ENCODE measurements at places on chromosomes 1 and 21.
A peak's percentile ranks its signal among the peaks of the same experiment; 100 is the strongest.

- DNase-seq: no peak
Observed at GRCh38 chr1:164781972-164782371, 223.0 kb downstream of the PBX1 start.

DNA sequence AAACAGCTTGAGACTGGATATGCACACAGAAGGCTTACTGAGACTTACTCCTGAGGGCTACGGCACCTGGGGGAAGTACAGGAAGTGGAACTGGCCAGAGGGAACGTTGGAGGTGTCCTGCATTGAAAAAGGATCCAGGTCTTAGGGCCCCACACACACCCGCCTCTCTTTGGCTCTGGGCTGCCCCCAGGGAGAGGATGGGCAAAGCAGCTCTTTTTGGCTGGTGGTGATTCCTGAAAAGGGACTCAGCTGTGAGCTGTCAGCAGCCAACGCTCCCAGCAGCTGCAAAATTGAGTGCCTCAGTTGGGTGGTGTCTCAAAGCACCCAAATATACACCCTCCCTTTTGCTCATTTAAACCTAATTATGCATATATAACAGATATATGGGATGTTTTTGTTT lies 213.2 kb downstream of the TNR start:
- no peak for DNase-seq

- DNase-seq: no peak
Observed at GRCh38 chr1:52907068-52907811, 14.3 kb downstream of the ECHDC2 start.

GRCh38 chr1:47257224-47257623 lies 25.2 kb upstream of the TAL1 start:
- no peak for DNase-seq

DNA sequence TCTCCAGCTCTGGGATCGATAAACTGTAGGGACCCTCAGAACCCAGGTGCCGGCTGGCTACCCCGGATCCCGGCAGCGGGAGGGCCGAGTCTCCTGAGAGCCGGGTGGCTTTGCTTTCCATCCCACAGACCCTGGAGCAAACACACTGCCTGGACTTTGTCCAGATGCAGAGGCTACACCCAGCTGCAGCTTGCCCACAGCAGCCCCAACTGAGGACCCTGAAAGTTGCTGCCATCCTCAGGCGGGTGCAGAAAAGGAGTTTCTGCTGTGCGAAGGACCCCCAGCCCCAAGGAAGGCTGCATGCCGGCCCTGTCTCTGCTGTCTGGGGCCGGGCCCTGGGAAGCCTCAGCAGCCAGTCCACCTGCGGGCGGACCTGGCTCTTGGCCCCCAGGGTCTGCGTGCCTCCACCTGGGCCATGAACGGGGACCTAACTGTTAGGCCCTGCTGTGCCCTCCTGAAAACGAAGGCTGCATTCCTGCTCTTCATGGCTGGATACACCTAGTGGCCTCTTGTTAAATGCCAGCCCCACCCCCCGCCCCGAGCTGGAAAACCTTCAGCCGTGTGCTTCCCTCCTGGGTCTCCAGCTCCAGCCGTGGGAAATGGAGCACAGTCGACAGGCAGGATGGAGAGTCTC lies 97.5 kb upstream of the ARHGEF16 start:
- no peak for DNase-seq

GRCh38 chr1:21865943-21866706 lies 54.1 kb downstream of the LDLRAD2 start:
- no peak for DNase-seq

DNA sequence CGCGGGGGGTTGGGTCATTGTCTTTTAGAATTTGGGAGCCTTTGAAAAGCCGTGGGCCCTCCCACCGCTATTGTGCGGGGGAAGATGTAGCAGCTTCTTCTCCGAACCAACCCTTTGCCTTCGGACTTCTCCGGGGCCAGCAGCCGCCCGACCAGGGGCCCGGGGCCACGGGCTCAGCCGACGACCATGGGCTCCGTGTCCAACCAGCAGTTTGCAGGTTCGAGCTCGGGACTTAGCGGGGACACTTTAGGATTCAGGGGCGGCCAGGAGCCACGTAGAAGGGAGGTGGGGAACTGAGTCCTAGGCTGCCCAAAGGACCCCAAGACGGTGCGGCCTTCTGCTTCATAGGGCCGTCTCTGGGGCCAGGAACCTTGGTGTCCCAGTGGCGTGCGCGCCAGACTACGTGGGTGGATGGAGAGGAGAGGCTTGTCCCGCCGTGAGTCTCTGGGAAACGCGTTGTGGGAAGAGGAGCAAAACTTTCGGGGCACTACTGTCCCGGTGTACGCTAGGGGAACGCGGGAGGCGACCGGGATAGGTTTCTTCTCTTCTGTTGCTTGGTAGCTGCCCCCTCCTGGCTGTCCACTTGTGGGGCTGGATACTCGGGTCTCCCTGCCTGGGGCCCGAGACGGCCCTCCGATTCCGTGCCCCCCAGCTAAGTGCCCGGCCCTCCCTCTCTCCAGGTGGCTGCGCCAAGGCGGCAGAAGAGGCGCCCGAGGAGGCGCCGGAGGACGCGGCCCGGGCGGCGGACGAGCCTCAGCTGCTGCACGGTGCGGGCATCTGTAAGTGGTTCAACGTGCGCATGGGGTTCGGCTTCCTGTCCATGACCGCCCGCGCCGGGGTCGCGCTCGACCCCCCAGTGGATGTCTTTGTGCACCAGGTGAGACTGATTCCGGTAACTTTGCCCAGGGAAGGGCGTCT lies at the start of gene LIN28A:
LIN28A (plus strand) TSS at position 112 of the 918 bp plus-strand sequence; CDS start at position 187, 75 bp downstream.
- DNase-seq: no peak

DNA sequence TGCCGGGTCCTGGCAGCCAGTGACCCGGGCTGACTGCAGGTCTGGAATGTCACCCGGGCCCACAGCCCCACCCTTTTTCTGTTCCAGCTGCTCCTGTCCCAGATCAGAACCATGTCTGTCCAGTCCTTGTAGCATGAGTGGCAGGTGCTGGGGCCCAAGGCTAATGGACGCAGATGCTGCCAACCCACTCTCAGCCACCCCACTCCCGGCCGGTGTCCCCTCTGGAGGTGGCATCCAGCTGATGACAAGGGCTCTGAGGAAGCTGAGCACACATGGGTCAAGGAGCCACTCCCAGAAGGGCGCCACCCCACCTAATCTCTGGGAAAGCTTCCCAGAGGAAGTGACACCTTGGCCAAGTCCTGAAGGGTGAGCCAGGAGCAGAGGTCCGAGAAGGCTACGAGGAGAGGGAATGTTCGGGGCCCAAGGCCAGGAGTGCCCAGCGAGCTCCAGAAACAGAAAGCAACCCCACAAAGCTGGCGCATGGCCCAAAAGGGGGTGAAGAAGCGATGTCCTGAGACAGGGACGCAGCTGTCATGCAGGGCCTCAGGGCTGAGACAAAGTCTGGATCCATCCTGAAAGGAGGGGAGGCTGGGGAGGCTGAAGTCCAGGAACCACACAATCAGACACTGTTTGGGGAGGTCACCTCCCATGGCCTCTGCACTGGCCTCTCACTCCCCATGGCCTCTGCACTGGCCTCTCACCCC lies 39.5 kb downstream of the ACOT7 start:
- DNase-seq: no peak

- no peak for DNase-seq
Observed at GRCh38 chr1:109925159-109925990, 14.7 kb downstream of the CSF1 start.

DNA sequence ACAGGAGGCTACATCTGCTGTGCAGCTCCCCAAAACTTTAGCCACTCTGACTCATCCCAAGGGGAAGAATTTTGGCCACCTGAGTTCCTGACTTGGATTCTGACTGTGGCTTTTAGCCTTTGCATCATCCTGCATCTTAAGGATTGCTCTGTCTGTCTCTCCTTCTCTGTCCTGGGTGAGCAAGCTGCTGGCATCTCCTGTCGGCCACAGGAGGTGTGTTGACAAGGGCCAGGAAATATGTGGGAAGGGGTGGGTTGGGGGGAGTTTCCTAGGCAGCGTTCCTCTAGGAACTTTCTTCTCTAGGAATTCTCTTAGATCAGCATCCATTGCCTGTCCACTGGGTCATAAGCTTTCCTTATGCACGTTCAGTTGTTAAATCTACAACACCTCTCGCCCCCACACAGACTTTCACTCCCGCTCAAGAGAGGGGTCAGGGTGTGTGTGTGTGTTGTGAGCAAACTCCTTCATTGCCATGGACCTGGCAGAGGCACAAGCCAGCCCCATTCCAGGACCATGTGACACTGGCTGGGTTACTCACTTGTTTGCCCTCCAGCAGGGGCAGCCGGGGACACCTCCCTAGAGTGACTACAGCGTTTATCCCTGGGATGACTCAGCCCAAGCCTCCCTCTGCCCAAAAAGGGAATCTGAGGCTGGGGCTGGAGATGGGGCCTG lies 145.0 kb upstream of the DUSP10 start:
- peak; percentile 24 for DNase-seq

DNA sequence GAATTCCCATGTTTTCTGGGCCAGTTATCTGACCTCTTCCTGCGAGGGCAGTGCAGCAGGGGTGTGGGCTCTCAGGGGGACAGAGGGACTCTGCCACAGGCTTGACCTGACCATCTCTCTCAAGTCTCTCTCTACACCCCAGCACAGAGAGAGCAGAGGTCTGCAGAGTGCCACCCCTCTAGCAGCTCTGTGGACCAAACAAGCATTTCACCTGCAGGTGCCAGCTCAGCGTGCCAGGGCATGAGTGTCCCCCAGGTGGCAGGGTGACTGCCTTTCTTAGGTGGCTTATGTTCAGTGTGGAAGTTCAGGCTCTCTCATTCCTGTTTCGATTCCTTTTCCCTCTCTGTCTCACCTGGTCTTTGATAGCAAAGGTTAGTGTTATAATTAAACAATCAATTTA lies 191.3 kb downstream of the CACNA1E start:
- no peak for DNase-seq

- no peak for DNase-seq
Observed at GRCh38 chr1:232260045-232260444, 369.9 kb downstream of the SIPA1L2 start.
